Ecto neural progenitor cell (in vitro differentiated cells): ENCODE measurements at places on chromosomes 6 and 20.

- DNase-seq = no peak
Observed at GRCh38 chr6:166584155-166584554, 2.3 kb downstream of the RAMACL start.

DNA sequence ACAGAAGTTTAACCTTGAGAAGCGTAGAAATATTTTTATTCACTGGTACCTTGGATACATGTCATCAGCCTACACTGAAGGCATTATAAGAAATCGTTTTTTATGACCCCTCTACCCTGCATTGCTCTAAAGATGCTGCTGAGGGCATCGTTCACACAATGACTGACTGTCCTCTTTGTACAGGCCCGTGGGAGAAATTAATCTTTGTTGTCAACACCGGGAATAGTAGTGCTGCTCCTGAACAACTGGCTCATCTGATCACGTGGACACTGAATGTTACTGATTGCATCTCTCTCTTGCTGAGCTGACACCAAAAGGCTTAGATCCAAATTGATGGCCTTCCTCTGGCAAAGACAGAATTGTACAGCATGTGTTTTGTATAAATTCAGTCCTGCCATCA lies 157.1 kb upstream of the SMLR1 start:
- DNase-seq = no peak

DNA sequence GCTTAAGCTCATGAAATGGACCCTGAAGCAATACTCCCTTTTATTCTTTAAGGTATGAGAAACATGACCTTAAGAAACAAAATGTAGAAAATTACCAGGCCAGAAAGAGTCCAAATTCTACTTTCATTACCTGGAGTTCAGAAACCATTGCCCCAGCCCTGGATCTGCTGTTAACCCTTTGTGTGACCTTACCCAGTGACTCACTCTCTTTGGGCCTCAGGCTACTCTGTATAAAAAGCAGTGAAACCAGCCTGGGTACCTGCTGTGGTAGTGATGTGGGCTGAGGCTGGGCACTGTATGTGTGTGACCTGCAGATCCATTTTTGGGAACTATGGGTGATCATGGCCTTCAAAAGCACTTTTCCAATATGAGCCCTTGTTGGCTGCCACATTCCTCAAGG lies 47.2 kb downstream of the SLC9A8 start:
- DNase-seq = no peak

- DNase-seq = no peak
Observed at GRCh38 chr6:90403489-90404381, 107.1 kb upstream of the BACH2 start.

GRCh38 chr6:3732345-3733141 lies 19.0 kb downstream of the PXDC1 start:
- DNase-seq = peak; percentile 86
